NCI-H2029 treated with DMSO at 0.1 percent for 48 hours (cell line): ENCODE measurements at places on chromosomes 11 and 22.

DNA sequence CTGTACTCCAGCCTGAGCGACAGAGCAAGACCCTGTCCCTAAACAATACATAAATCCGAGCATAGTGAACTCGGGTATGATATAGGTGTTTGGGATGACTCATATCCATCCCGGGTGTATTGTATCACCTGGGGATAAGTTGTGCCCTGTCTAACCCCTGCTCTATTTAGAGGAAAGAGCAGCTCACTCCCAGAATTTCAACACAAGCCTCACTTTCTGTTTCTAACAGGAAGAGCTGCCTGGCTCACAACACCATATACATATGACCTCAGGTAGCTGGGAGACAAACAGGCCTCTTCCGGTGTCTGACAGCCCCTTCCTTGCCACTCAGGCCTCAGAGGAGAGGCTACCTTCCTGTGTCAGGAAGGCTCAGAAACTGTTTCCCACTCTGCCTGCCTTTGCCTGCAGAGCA, 9.9 kb upstream of the MICALL1 start:
- no peak for DNase-seq

DNA sequence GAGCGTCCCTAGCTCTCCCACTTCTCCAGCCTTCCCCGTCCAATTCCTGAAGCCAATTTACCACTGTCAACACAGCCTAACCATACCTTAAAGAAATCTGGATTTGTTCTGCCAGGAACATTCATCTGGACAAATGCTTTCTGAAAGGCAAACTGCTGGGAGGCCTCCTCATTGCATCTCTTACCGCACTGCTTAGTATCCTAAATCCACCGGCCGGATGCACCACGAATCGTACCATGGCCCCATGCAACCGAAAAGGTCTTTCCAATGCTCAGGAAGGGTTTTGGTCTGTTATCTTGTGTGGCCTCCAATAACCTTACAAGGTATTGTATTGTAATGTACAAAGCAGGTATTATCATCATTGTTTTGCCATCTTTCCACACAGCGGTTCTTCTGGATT, 57.6 kb downstream of the MYH9 start:
- no peak for DNase-seq

DNA sequence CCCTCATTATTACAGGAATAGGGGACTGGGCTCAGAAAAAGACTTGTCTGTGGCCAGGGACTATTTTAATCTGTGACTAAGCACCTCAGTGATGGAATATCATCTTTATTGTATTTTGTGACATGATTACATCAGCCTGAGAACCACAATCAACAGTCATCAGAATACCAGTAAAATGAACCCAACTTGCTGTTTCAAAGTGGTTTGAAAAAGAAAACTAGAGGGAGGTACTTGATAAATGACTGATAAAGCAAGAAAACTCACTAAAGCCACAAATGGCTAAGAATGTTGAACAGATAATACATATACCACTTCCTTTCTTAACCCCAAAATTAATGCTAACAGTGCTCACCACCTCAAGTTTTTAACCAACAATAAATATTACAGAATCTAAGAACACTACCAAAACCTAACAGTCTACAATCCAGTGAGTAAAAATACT, 155.7 kb downstream of the ATG16L2 start:
- no peak for DNase-seq

- DNase-seq = no peak
Measured at GRCh38 chr11:70538641-70539359, 140.5 kb downstream of the CTTN start.

GRCh38 chr11:120830085-120830620, 193.7 kb upstream of the TBCEL start:
- DNase-seq = no peak

GRCh38 chr11:65021509-65021908, 5.7 kb upstream of the SNX15 start:
- DNase-seq = no peak

DNA sequence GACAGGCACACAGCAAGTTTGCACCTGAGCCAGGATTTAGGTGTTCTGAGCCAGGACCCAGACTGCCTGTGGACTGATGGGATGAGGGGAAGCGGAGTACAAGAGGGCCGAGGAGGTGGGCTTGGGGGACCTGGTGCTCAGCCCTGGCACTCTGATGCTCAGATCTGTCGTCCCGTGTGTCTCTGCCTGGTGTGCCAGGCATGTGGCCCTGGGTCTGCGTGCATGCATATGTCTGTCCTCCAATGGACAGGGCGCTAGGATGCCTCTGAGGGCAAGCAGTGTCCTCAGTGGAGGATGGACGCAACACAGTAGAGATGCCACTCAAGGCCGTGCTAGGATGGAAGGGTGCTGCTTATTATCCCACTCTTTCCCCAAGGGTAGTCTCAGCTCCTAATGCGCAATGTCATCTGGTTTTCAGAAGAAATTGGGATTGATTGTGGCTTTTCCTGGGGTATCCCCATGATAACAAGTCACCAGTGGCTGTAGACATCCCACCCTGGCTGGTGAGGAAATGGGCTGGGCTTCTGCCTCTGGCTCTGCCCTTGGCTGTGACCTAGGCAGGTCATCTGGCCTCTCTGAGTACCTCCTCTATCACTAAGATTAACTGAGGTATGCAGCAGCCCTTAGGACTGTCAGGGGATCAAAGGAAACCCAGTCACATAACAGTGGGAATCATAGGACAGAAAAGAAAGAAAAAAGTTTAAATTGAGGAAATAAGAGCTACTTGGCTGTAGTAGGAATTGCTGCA, 35.7 kb upstream of the SUSD2 start:
- no peak for DNase-seq

DNA sequence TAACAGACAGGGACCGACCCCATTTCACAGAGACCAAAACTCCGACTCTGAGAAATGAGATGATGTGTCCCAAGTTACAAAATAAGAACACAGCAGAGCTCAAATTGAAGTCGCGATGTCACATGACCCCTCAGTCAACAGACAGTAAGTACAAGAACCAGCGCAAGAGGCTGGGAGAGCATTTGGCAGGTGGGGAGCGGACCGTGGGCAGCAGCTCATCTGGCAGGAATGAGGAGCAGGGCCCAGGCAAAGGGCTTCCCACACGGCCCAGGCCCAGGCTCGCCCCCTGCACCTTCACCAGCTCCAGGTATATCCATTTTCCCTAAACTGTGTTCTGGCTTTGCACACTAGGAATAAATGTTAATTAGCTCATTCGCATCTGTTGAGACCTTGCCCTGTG, 34.3 kb downstream of the SCUBE1 start:
- peak; percentile 62 for DNase-seq

DNA sequence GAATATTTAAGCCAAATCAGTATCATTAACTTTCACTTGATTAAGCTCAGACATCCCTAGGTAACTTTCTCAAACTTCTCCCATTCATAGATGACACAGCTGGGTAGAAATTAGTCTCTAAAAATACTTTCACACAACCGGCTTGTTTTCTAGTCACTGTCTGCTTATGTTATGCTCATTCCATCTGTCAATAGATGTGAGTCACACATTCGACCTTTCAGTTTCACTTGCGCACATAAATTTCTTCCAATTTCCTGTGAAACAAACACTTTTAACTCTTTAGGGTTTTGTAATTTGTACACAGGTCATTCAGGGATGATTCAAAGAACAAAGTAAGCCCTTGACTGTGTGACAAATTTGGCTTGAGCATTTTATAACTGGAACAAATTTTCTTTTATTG, 723.0 kb downstream of the KCNA4 start:
- no peak for DNase-seq

DNA sequence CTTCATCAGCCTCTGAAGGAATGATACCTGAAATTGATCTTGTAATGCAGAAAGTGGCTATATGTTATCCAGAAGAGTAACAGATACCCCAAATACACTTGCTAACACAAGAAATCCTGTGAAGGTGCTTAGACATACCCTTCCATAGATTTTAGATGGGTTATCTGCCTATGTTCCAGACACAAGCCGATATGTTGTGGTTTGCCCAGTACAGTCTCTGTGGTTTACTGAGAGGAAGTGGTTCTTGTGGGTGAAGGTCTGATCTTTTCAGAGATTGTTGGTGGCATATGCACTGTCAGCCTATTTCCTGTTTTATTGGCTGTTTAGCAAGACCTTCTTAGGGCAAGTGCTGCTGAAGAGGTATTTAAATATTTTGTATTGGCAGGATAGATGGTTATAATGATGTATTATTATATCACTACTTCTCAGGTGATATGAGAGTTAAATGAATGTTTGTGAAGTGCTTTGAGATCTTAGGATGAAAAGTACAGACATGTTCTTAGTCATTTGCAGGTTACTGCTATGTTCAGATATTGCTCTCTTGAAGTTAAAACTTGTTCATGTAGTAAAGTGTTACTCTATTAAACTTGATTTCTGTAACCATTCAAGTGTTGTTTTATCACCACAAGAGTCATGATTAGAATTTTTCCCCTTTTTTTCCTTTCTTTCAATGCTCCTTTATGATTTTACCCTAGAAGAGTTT, 8.2 kb downstream of the ARHGEF12 start:
- DNase-seq = peak; percentile 32

DNA sequence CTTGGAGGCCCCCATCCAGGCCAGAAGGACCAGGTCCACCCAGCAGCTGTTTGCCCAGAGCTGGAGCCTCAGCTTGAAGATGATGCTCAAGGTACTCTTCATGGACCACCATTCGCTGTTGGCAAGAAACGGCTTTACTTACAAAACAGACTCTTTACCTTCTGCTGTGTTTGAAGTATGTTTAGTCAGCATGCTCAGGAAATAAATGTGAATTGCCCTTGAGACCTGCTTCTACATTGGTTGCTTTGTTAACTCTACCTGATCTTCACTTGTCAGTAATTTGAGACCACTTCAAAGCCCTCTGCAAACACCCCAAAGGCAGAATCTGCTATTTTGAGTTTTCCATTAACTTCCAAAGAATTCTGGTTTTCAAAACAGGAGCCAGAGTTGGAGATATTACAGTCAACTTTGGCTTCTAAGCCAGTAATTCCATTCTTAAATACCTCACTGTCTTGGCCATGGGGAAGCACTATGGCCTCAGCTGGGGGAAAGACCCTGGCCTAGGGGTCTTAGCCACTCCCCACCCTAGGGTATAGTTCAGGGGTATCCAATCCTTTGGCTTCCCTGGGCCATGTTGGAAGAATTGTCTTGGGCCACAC, 2.7 kb downstream of the UQCR10 start:
- DNase-seq = no peak

- no peak for DNase-seq
Measured at GRCh38 chr11:43819926-43820325, 60.7 kb upstream of the ALKBH3 start.

- no peak for DNase-seq
Measured at GRCh38 chr11:102637731-102638130, 12.6 kb upstream of the MMP20 start.

DNA sequence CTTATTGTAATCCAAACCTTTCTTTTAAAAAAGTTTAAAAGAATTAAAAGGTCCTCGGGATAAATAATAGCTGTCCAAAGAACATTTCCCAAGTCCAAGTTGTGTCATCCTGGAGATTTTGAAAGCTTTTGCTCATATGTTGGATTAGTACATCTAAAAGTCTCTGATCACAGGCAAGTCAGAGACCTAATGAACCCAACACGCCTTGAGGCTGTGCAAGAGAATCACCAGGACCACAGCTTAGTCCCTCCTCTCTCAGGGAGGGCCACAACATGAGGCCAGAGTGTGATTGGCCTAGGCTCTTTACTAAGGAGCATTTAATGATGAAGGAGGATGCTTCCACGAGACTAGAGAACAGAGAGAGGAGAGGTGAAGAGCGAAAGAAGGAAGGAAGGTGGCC, 98.7 kb upstream of the OR5AK2 start:
- no peak for DNase-seq

DNA sequence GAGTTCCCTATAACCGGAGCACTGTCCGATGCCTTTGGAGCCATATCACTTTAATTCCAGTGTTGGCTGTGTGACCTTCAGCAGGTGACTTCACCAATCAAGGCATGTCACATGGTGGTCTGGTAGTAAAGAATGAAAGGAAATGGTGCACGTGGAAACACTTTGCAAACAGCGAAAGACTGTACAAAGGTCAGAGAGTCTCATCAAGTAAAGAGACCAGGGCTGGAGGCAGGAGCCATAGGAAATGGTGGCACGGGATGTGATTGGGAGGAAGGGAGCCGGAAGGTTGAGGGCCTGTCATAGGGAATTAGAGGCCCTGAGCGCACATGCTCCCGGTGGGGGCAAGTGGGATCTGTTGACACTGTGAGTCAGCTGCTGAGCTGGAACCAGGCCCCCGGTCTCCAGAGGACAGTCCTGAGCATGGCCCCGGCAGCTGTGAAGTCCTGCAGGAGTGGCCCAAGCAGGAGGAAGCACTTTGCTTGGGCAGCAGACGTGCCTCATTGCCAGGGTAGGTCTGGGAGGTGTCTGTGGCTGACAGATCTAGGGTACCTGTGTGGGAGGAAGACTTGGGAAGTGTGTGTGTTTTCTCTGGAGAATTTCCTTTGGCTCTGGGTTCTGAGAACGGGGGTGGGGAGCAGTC, 2.0 kb downstream of the DAGLA start:
- DNase-seq = peak; percentile 24

DNA sequence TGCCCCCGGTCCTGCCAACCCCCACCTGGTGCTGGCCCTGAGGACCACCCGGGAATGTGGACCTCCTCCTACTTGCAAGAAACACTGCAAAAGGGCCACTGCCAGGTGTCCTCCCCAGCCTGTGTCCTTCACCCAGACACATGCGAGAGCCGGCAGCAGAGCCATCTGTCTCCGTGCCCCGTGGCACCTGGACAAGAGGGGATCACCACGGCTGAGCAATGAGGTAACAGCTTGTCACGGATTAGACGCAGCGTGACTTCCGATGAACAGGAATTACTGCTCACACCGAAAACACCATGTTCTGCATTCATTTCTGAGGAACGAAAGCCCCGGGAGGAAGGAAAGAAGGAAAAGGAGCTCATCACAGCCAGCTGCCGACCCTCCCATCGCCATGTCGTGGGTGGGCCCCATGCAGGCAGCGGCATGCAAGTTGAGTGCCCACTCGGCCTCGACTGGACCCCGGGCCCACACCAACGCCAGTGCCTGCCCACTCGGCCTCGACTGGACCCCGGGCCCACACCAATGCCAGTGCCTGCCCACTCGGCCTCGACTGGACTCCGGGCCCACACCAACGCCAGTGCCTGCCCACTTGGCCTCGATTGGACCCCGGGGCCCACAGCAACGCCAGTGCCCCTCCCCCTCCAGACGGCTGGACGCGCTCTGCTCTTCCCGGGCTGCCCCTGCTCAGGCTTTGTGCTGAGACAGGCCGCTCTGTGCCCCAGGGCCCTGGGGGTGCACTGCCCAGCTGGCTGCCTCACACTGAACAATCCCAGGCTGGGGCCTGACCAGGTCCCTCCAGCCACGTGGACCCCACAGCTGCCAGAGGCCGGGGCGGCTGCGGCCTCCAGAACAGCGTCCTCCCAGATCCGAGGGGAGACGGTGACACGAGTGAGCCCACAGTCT, 22.0 kb downstream of the CHID1 start:
- no peak for DNase-seq
